ENCODE measurements at places on chromosomes 11 and 22. TPM values are rescaled to one million over a fixed set of nuclear protein-coding genes. Genes with fewer than 3 reads are reported as not detected.

DNA sequence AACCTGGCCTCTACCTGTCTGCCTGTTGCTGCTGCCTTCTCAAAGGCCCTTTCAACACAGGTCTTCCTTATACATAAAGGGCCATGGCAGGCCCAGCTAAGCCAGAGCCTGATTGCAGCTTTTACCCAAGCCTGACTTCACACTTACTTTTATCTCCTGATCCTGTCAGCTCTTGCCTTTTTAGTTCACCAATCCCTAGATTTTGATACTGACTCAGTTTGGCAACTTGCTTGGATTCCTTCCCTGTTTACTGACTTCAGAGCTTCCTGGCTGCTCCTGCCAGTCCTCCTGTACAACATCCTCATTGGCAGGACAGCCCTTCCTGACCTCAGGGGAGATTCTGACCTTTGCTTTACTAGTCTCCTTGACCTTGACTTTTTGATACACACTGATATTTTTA, 195.2 kb downstream of the NELL1 start:
- no peak for DNase-seq

DNA sequence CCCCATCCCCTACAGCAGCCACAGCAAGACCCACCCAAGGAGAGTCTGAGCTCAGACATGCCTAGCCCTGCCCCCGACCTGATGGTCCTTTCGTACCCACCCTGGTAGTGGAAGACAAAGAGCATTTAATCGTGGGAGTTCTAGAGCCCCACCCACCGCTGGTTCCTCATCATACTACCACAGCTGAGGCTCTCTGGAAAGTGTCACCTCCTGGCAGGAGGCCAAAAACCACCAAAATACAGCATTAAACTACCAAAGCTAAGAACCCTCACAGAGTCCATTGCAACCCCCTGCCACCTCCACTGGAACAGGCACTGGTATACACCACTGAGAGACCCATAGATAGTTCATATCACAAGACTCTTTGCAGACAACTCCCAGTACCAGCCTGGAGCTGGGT, 311.1 kb downstream of the TENM4 start:
- DNase-seq = no peak

GRCh38 chr11:43921561-43922294, 20.7 kb upstream of the C11orf96 start:
- no peak for DNase-seq

GRCh38 chr11:8090756-8091155, 9.7 kb downstream of the TUB start:
- no peak for DNase-seq

- DNase-seq = no peak
Observed at GRCh38 chr22:35114131-35114980, 48.4 kb downstream of the ISX start.

DNA sequence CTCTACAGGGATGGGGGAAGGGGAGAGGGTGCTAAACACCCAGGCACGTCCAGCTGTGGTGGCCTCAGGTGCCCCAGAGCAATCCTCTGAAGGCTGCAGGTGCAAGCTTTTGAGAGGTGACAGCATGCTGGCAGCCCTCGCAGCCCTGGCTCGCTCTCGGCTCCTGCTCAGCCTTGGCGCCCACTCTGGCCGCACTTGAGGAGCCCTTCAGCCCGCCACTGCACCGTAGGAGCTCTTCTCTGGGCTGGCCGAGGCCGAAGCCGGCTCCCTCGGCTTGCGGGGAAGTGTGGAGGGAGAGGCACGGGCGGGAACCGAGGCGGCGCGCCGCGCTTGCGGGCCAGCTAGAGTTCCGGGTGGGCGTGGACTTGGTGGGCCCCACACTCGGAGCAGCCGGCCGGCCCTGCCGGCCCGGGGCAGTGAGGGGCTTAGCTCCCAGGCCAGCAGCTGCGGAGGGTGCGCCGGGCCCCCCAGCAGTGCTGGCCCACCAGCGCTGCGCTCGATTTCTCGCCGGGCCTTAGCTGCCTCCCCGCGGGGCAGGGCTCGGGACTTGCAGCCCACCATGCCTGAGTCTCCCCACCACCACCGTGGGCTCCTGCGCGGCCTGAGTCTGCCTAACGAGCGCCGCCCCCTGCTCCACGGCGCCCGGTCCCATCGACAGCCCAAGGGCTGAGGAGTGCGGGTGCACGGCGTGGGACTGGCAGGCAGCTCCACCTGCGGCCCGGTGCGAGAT, 112.1 kb downstream of the TRIM29 start:
- no peak for DNase-seq

DNA sequence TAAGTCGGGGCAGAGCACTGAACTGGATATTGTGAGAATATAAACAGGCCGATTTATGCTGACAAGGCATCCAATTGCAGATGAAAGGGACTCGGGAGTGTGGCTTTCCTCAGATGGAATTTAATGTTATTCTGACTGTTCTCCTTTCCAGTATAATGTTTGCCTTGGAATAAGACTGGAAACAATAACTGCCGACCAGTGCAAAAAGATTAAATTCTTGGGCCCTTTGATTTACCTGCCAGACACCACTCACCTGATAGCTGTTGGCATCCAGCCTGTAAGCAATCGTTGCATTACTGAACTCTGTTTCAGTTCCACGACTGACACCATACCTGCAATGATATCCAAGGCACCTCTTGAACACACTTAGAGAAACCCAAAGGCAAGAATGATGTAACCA, 10.9 kb downstream of the NUP160 start:
- DNase-seq = no peak

DNA sequence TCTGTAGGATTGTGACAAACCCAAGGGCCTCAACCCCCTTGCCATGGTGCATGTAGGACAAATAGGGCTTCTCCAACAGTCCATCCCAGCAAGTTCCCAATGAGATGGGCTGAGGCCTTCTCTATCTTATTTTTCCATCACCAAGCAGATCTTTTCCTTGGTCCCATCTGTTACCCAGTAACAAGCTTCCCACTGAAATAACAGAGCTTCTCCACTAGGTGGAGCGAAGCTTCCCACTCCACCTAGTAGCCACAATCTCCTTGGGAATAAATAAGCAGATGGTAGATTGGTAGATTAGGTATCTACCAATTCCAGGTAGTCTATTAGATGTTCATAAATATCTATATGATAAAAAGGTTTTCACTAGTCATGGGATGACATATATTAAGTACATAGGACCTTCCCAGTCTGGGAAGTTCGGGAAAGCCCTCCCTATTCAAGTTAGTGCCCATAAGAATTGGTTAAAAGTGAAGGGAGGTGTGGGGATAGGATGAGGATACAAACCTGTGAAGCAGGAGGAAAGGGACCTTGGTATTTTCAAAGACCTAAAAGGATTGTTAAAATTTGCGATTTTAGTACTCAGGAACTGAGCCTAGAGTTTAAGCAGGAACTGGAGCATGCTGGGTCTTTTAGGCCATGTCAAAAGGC, 5.9 kb upstream of the OR52L1 start:
- no peak for DNase-seq

GRCh38 chr22:24592058-24592850, 619 bp downstream of the LRRC75B start:
- no peak for DNase-seq

GRCh38 chr11:93623920-93624319, 37.6 kb upstream of the CEP295 start:
- no peak for DNase-seq

- no peak for DNase-seq
Observed at GRCh38 chr11:70115778-70116177, 37.7 kb downstream of the ANO1 start.

- DNase-seq = no peak
Observed at GRCh38 chr11:8605971-8606563, 12.0 kb upstream of the STK33 start.

- no peak for DNase-seq
Observed at GRCh38 chr11:39806652-39807051, 1652.8 kb downstream of the LRRC4C start.

Gene GRIA4
- total RNA-seq = not detected

Gene MMP13
- not detected for total RNA-seq

Gene IGF2
- total RNA-seq = 0.21 TPM

Gene TCN1
- 0.55 TPM for total RNA-seq

Gene PIWIL4
- 1.6 TPM for total RNA-seq

Gene MRGPRX3
- not detected for total RNA-seq

Gene SYCE3
- total RNA-seq = not detected

Gene OR4C12
- not detected for total RNA-seq

Gene ZNF70
- 1.8 TPM for total RNA-seq

Gene OVCH2
- total RNA-seq = not detected

Gene TRIM3
- total RNA-seq = 14.2 TPM

Gene HPX
- total RNA-seq = 0.47 TPM

Gene UPK3A
- total RNA-seq = not detected

Measured in T-helper 17 cell (primary cell).